ENCODE measurements at places on chromosomes 6 and 20.

DNA sequence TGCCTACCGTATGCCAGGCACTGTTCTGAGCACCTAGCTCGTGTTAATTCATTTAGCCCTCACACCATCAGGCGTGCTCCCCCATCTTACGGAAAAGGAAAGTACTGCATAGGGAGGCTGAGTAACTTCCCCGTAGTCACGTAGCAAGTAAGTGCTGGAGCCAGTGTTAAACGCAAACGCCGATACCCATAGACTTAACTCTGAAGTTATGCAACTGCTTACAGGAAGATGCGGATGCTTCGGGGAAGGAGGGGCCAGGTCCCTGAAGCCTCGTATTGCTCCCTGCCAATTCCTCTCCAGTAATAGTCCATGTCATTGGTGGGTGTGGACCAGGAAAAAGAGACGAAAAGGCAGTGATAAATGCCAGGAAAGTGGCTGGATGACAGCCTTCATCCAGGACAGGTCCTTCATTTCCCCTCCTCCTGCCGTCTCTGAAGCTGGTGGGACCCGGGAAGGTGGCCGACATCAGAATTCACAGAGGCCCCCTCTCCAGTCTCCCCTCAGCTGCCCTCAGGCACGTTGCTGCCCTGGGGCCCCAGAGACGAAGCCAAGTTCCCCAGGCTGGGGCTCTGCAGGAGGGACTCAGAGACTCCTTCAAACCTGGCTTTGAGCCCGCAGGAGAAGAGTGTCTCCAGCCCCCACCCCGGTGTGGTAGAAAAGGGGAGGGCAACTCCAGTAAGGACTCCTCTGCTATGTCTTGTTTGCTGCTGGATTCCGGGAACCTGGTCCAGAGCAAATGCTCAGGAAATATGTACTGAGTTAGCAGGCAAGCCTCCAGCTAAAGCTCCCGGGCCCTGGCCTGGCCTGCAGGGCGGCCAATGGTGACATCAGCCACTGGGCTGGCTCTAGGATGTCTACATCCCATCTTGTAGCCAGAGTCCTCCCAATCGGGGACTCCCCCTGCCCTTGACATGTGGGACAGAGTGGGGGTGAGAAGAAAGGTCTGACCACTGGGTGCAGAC, 37.8 kb downstream of the RAB44 start:
- DNase-seq, result peak; percentile 74

GRCh38 chr6:119328254-119328653, 21.3 kb downstream of the MAN1A1 start:
- no peak for DNase-seq

- peak; percentile 70 for DNase-seq
Measured at GRCh38 chr6:53793318-53794136, 1.3 kb upstream of the LRRC1 start.

DNA sequence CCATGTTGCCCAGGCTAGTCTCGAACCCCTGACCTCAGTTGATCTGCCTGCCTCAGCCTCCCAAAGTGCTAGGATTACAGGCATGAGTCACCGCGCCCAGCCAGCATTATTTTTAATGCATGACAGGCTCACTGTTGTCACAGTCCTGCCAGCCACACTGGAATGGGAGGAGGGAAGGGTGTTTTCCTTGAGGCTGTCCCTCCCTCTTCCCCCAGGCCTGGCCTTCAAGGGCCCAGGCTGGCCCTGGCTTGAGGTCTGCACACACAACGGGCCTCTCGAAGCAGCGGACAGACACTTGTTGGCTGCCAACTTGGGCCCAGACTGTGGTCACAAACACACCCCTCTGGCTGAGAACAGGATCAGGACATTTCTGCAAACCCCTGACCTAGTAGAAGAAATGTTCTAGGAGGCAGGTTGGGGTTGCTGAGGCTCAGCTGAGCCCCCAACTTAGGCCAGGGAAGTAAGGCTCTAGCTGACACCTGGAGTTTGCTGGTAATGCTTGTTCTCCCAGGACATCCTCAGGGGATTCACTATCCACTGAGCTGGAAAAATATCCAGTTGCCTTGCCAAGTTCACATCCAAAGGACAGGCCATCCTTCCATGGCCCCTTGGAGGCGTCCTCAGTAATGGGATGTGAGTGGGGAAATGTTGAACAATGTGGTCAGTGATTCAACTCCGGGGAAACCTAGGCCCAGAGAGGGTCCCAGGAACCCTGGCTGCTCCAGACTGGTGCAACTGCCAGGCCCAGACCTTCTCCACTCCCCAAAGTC, 9.9 kb downstream of the SNTA1 start:
- peak; percentile 57 for DNase-seq

- DNase-seq, result no peak
Measured at GRCh38 chr20:62624719-62625453, 17.4 kb upstream of the SLCO4A1 start.

- DNase-seq, result peak; percentile 35
Measured at GRCh38 chr6:37369321-37370201, 15.8 kb downstream of the RNF8 start.

DNA sequence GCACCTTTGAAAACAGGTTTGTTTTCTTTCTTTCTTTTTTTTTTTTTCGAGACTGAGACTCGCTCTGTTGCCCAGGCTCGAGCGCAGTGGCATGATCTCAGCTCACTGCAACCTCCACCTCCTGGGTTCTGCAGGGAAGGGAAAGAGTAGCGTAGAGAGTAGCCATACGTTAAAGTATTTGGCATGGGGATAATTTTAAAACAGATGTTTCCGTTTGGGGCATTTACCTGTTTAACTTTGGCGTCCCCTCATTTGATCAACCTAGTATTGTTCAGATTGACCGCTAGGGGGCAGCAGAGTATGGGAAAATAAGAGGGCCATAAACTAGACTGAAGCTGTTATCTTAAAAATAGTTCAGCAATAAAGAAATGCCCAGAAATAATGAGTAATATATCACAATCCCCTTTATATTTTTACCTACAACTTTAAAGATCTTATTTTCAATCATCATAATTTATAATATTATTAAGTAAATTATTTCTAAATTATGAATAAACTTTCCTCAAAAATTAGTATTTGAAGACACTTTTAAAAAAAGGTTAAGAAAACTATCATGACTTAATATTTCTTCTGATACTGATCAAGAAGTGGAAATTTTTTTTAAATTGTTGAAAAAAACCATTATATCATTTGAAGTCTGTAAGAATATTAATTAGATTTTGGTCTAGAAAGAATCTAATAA, 7.6 kb upstream of the TAAR9 start:
- DNase-seq, result peak; percentile 62

GRCh38 chr6:31830886-31831335, 3.4 kb downstream of the HSPA1B start:
- DNase-seq, result no peak

DNA sequence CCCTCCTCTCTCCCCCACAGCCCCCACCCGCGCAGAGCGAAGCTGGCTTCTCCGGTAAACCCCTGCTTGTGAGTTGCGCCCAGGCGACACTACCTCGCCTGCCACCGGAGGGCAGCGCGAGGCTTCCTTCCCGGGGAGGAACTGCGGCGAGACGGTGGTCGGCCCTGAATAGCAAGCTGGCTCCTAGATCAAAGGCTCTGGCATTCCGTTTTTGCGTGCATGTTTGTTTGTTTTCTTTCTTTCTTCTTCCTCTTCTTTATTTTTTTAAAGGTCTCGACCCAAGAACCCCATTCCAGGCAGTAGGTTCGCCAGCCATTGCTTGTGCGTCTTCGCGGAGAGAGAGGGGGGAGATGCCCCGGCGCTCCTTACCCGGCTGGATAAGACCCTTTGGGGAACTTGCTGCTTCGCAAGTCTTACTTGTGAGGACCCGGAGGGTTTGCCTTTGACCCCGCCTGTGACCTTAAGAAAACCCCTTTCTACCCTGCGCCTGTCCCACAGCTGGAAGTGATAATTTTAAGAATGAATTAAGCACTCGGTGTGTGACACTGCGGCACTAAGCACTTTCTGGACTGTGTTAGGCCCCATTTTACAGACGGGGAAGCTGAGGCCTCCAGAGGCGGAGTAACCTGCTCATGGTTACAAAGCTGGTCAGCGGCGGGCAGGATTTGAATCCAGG, 92.7 kb upstream of the SIRPA start:
- DNase-seq, result peak; percentile 79

DNA sequence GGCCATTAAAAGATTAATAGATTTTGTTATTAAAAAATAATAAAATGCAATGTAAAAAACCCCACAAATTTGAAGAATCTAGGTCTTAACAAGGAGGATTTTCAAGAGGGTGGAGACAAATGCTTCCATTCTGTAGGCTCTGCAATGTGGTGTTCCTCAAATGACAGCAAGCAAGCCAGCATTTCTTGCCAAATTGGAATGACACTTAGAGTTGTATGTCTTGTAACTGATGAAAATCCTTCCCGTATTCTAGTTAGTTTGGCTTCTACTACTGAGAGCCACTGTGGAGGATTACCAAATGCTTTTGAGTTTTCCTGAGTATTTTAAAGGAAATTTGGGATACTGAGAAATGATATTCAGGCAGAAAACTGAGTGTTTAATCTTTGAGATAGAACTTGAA, 1225.5 kb upstream of the CITED2 start:
- DNase-seq, result no peak

DNA sequence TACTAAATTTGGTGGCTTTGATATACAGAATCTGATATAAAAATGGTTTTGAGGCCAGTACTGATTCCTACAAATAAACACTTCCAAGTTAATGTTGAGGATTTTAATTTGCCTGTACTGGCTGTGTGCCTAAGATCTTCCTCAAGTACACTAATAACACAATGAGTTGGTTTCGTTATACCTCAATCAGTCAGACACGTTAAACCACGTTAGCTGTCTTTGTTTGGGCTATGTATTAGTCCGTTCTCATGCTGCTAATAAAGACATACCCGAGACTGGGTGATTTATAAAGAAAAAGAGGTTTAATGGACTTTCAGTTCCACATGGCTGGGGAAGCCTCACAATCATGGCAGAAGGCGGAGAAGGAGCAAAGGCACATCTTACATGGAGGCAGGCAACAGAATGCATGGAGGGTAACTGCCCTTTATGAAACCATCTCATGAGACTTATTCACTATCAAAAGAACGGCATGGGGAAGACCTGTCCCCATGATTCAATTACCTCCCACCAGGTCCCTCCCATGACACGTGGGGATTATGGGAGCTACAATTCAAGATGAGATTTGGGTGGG, 46.2 kb downstream of the NT5E start:
- no peak for DNase-seq

DNA sequence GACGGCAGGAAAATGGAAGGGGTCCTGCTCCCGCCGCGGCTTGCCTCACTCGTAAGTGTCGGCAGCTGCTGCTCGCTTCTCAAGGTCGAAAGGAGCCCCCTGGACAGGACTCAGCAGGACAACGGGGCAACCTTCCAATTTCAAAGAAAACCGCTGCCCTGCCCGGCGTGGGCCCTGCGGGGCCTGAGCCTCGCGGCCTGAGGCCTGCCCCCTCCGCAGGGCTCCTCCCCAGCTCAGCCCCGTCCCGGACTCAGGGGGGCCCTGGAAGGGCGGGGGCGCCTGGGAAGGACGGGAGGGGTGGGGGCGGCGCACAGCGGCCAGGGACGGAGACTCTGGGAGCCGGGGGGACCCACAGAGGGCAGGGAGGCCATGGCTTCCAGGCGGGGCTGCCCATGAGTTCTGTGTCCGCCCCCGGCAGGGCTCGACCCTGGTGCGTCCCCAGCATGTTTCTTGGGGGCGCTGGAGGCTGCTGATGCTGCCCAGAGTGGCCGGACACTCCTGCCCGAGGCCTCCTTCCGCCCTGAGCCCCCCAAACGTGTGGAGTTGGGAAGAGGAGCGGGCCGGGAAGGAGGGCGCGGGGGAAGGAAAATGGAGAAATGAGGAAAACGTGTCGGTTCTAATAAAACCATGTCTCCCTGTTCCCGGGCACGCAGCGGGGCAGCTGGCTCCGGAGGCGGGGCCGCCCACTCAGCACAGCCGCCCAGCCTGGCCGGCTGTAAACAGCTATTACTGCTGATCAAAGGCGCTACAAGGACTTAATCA, 114.6 kb downstream of the DLL1 start:
- no peak for DNase-seq

DNA sequence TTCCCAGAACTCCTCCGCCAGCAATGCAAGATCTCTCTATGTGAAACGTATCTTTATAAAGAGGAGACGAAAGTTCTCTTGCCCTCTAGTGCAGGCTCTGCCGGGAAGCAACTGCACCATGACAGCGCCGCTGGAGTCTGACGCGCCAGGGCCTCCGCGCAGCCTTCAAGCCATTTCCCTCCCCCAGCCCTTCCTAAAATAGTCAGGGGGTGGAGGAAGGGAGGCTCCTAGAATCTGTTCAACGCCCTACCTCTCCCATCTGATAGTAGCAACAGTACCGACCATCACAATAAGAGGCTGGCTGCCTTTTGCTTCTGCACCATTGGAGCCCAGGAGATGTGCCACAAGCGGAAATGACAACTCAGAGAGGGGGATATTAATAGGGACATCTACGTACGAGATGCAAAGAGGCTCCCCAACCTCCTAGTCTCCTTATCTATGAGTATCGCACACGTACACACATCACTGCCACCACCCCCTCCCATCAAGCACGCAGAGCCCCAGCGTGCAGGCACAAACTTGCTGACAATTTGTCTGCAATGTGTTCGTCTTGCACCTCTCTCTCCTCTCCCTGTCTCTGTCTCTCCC, 1.0 kb downstream of the SYNE1 start:
- DNase-seq, result peak; percentile 47

DNA sequence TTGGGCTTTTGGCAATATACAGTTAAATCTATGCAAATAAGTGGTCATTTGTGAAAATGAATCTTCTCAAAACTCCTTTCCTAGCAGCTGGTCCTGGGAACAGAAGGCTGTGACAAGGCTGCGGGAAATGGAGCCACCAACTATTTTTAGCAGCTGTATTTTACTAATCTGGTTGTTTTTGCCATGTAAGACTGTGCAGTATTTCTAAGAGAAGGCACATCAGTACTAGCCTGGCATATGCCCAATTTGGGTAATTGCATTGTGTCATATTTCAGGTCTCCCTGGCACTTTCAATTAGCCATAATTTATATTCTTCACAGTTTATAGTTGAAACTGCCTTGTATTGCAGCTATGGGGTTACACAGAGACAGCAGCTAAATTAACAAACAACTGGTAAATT, 109.6 kb downstream of the MANEA start:
- no peak for DNase-seq

Data from fibroblast of skin of scalp (primary cell).